Stimulated activated naive CD4-positive, alpha-beta T cell treated with Interleukin-2 at 50 U/mL for 16 hours (primary cell): ENCODE measurements at places on chromosomes 16 and 17.

GRCh38 chr17:19023209-19023999 is 18.8 kb upstream of the FAM83G start:
- no peak for DNase-seq

DNA sequence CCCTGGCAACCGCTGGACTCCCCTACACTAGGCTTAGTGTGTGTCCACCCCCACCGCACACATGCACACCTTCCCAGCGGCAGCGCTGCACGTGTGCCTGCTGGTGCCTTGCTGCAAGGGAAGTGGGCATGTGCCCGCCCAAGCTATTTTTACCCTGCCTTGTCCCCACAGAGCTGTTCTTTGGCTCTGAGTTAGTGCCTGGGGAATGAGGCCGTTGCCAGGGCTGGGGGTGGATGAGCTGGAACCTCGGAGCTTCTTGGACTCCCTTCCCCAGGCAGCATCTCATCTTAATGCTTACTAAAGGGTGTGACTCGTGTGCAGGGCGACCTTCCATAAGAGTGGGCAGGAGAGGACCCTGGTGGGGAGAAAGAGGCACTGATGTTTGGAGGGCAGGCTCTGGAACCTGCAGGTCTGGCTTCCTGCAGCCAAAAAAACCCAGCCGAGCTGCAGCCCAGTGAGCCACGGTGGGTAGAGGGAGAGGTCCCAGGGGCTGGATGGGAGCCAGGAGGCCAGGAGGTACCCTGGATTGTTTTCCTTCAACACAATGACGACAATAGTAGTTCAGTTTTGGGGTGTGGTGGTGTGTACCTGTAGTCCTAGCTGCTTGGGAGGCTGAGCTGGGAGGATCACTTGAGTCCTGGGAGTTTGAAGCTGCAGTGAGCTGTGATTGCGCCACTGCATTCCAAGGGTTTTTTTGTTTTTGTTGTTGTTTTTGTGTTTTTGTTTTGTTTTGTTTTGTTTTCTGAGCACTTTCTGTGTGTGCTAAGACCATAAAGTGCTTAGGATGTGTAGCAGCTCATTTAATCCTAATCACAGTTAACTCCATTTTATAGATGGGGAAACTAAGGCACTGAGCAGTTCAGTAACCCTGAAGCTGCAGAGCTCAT is 119.1 kb downstream of the RAB11FIP4 start:
- DNase-seq = no peak

DNA sequence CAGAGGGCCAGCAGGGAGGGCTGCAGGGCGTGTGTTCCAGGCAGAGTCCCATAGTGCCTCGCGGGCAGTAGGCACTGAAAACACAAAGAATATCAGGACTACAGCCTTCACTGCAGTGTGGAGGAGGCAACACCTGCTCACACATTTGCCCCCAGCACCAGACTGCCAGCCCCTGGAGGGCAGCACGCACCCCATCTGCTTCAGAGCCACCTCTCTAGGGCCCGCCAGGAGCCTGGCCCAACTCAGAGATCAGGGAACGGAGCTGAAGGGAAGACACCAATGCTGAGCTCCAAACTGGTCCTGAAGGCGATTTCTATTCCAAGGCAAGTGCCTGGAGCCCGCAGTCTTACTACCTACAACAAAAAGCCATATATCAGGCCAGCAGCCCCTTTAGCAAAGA is 130.3 kb downstream of the ZNF423 start:
- no peak for DNase-seq

DNA sequence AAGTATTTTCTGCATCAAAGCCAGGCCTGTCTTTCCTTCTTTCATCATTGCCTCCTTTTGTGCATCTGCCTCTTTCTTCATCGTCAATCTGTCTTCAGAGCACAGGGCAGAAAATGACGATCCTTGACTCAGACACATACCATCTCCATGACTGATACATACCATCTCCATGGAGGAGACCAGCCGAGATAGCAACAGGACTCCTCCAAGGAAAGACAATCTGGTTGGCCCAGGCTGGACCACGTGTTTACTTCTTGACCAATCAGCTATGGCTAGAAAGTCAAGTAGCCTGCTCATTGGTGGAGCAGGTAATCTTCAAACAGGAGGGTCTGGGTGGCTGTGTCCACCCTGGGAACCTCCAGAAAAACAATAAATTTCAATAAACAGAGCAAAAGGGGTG is 164.6 kb downstream of the CPPED1 start:
- no peak for DNase-seq

DNA sequence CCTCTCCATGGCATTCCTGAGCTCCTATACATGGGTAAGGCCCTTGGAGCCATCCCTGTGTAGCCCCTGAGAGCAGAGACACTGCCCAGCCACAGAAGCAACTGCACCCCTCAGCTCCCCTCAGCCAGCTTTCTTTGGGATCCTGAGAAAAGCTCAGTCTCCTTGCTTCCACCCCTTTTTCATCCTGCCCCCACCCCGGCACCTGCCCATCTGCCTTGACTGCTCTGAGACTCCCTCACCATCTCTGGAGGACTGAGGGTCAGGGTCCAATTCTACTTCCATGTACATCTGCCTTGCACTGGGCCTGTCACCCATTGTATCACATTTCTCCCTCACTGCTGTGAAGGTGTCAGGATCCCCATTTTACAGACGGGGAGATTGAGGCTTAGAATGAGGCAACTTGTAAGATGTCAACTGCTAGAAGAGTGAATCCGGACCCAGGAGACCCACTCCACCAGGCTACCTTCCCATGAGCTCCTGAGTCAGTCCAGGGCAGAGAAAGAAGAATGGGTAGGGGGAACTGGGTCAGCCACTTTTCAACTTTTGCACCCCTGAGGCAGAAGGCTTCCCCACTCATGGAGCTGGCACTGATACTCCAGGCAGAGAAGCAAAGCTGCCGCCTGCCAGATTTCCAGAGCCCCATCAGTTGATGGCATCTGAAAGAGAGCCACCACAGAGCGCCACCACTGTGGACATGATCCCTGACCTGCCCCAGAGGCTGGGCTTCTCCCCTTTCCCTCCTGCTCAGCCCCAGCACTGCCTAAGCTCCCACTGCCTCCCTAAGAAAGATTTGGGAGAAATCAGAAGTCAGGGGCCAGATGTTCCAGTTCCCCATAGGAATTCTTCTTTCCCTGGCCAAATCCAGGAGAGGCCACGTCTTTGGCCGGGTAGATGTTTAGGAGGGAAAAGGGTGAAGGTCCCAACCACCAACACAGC is 135.4 kb downstream of the TMEM132E start:
- DNase-seq = no peak

DNA sequence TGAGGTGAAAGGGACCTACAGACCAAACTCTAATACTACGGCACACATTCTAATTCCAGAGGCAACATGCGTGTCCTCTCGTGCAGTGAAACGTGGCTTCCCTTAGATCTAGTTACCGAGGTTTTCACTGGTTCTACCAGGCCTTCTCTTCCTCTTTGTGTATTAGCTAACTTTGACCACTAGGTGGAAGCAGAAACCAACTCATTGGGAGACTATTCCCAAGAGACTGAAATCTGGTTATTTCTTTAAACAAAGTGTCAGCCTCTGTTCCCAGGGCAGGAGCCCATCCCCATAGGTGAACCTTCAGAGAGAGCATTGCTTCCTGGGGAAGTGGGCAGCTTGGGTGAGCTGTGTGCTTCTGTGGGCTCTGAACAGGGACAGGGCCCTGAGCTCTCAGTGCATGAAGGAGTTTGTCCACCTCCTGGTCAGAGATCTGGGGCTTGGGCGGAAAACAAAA is 19.7 kb upstream of the RCVRN start:
- DNase-seq = no peak

GRCh38 chr17:31524926-31525800 is 133.7 kb downstream of the RAB11FIP4 start:
- DNase-seq = peak; percentile 80

GRCh38 chr17:46097497-46097896 is 95.7 kb downstream of the KANSL1 start:
- DNase-seq = no peak

DNA sequence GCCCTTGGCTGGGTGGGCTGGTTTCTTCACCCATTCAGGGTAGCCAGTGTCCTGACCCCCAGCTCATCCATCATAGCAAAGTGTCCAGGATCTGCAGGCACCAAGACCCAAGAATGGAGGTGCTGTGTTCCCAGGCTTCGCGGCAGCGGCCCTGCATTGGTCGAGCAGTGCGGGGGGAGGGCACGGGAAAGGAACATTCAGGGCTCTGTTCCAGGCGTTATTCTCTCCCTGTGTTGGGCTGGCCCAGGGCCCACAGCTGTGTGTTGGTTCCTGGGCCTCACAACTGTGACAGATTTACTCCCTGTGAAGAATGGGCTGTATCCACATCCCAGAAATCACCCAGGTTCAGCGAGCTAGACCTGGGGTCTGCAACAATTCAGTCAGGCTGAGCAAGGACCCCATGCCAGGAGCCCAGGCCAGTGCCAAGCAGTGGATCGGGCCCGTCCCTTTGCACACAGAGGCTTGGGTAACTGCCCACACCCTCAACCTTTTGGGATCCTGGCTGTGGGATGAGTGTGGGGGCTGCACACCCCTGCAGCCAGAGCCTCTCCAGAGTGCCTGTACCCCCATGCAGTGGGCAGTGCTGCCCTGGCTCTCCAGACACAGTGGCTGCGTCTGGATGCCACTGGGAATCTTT is 10.0 kb downstream of the GPT2 start:
- no peak for DNase-seq
